ENCODE measurements at places on chromosomes 1 and 21. TPM values are rescaled to one million over a fixed set of nuclear protein-coding genes. Genes with fewer than 3 reads are reported as not detected.
A peak's percentile ranks its signal among the peaks of the same experiment; 100 is the strongest.

DNA sequence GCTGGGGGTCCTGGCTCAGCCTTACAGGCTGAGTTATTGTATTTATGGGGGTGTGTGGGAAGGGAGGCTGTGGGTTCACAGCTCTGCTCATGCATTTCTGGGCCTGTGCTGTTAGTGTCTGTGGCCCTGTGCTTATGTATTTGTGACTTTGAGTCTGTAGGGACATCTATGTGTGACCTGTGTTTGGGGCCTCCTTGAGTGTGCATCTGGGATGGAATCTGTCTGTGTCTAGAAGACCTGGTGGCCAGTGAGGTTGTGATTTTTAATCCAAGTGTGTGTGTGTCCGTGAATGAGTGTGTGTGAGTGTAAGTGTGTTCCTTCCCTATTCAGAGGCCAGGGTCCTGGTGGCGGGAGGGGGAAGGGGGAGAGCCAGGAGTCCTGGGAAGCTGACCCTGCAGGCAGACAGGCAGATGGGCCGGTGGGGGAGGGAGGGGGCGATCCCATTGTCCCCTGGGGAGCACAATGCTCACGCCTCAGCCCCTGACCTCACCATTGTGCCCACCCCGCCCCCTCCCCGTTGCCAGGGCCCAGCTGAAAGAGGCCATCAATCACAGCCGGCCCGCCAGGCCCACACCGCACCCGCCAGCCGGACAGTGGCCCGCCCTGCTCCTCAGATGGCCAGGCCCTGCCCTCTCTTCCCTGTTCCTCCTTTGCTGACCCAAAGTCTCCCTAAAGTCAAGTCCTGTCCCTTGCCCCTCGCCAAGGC is 19.6 kb downstream of the SLC27A3 start:
- DNase-seq, result no peak

DNA sequence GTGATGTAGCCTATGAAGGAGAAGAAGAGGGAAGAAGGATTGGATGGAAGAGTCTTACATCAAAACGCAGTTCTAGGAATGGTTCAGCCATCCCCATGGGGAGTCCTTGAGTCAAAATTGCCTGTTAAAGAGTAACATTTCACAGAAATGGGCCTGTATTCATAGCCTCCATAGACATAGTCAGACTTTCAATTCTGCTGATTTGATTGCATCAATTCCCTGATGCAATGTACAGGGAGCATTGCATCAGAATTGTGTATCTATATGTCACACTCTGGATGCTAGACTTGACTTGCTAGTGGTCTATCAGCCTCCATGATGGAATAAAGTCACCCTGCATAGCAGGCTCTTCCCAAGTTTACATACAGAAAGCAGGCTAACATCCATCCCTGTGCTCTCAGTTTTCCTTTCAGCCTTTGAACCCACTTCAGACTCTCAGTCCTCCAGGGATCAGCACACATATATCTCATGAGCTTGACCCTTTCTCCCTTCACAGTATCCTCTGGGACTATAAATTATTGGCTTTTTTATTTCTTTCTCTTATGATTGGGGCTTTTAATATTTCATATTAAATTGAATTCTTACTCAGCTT is 1111.7 kb upstream of the B3GALT2 start:
- no peak for DNase-seq

DNA sequence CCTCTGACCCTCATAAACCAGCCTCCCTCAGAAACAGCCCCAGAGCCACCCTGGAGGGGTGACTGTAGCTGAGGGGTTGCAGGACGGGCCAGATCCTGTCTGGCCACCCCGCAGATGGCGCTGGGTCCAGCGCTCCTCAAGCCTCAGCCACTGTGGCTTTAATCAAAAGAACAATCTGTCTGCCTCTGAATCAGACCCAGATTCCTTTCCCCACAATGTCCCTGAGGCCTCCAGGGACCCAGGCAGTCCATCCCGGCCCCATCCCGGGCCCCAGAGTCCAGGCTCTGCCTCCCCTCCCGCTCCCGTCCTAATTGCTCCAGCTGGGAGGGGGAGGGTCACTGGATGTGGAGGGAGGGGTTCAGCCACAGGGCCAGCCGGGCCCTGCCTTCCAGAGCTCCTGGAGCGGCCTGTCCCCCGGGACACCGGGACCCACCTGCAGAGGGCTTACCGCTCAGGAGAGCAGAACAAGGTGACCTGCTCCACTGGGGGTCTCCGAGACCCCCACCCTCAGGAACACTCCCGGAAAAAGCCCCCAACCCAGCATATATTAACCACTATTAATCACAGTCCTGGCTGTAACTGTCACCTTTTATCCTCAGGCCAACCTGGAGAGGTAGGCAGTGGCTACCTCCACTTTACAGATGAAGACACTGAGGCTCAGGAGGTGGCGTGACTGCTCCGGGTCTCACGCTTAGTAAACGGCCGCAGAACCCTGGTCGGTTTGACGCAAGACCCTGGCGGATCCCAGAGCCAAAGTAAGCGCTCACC is 836 bp upstream of the FBLIM1 start:
- DNase-seq, result no peak

- DNase-seq, result no peak
These were observed 54.2 kb downstream of the ERI3 start for GRCh38 chr1:44300852-44301251.

DNA sequence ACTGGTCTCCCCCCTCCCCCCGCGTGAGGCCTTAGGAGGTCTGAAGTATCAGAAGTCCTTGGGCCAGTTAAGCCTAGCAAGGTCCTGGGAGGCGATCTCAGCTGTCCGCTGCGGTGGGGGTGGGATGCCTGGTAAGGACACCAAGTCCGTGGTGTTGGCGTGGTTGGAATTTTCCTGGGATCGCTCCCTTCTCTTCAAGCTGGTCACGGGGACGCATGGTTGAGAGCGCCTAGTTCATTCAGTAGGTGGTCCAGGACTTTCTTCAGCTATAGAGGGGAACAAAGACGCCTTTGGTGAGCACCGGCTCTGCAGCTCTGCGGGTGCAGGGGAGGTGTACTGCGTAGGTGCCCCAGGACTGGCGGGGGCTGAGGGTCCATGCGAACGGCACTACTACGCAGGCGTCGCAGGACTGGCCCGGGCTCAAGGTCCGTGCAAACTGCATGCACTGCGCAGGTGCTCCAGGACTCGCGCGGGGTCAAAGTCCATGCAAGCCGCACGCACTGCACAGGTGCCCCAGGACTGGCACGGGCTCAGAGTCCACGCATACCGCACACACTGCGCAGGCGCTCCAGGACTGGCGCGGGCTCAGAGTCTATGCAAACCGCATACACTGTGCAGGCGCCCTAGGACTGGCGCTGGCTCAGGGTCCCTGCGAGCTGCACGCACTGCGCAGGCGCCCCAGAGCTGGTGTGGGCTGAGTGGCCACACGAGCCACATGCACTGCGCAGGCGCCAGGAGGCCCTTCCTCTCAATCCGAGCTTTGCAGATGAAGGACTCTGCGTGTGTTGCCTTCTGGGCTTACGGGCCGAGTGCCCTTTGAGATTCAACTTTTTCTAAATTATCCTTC is 36.6 kb upstream of the HMGN1 start:
- DNase-seq, result peak; percentile 60

GRCh38 chr1:47577303-47578025 is 139.6 kb downstream of the FOXD2 start:
- DNase-seq, result no peak

DNA sequence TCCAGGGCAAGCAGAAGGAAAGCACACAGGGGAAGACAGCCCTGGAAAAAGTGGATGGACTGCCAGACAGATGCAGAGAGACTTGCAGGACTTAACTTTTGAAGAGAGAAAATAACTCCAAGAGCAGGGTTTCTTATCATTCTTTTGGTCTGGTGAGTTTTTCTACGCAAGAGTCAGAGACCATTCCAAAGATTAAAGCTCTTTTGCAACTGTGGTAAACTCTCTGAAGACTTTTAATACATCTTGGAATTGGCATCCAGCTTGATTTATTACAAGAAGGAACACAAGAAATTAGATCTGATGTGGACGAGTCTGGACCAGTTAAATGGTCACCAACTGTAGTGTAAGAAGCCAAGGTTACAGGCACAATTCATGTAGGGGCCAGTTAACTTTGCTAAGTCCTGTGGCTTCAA is 153.4 kb downstream of the SIPA1L2 start:
- DNase-seq, result no peak

DNA sequence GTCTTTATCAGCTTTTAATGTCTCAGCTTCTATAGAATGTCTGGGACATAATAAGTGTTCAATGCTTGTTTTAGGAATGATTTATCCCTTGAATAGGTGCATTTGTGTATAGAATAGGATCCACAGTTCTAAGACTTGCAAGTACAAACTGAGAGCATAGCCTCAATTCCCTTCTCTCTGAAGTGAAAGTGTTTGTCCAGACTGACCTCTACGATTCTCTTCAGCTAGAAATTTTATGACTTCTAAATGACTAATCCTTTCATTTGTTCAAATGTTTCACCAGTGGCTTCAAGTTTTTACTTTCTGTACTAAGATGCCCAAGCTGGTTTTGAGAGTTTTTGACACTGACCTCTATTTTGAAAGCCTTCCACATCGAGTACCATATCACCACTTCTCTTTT is 608.2 kb upstream of the ADGRL4 start:
- DNase-seq, result no peak

- DNase-seq, result no peak
These were observed 250.9 kb upstream of the PBX1 start for GRCh38 chr1:164308101-164308500.

- no peak for DNase-seq
These were observed 220.3 kb downstream of the GRIK1 start for GRCh38 chr21:29719521-29719920.

DNA sequence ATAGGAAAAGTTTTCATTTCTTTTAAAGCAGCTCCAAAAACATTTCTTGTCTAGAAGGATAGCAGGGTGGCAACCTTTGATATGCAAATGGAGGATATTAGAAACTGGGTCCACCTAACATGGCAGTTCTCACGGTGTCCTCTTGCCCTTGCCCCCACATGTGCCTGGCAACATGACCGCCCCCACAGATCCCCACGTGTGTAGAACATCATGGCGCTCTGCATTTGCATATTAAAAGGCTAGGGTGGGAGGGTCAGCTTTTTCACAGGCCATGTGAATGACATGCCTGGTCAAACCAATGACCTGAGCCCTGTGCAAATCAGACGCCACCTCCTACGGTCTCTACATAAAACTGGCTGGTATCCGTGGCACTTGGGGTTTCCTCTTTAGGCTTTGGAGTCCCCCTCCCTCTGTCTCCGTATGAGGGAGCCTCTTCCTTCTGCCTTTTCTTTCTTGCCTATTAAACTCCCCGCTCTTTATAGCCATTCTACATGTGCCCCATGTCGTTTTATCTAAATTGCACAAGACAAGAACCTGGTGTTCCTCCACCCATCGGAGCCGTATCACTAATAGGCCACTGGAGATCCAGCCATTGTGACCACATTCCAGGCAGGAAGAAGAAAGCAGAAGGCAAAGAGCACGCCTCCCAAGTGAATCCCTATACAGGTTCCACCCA is 71.3 kb downstream of the WDR4 start:
- DNase-seq, result no peak

GRCh38 chr1:54786778-54787177 is 14.3 kb downstream of the TTC22 start:
- DNase-seq, result no peak

DNA sequence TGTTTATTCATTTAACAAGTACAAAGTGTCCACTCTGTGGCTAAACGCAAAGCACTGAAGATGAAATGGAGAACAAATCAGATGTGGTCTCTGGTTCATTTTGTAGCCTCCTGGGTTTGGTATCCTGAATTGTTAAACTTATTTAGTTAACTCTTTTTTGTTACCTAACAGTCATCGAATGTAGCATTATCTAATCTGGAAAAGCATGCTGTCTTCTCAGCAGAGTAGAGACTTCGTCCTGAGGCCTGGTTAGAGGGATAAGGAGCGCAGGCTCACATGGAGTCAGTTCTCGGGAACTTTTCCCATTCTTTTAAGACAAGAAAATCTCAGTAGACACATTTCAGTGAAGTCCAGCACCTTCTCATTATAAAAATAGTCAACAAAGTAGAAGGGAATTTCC is 33.1 kb upstream of the SH3D21 start:
- DNase-seq, result no peak

DNA sequence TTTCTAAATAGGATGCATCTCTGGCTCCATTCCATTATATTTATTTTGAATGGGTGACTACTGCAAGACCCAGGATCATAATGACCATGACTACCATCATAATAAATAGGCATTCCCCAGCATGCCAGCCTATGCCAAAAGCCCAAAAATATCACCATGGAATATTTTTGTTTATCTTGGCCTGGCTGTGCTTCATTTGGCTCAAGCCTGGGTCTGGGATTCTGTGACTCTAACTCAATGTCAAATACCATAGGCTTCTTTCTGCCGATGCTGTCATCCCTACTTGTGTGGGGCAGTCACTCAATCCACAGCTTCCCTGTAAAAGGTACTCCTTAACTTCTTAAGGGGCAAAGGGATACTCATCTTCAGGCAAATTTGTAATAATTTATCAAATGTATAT is 66.6 kb downstream of the DIRAS3 start:
- no peak for DNase-seq

DNA sequence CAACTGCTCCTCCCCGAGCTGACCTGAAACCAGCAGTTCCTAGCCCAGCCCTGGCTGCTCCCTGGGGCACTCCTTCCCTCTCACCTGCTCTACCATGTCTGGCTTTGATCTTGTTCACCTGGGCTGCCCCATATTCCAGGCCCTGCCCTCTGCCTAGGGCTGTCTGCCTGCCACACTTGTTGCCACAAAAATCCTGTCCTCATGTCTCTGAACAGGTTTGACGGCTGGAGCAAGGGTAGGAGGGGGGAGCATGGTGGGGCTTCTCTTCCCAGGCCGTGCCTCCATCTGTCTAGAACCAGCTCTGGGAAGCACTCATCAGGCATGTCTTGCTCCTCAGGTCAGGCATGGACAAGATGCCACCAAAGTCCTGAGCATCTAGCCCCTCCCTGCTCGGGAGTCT is 44.3 kb upstream of the WNT2B start:
- no peak for DNase-seq

DNA sequence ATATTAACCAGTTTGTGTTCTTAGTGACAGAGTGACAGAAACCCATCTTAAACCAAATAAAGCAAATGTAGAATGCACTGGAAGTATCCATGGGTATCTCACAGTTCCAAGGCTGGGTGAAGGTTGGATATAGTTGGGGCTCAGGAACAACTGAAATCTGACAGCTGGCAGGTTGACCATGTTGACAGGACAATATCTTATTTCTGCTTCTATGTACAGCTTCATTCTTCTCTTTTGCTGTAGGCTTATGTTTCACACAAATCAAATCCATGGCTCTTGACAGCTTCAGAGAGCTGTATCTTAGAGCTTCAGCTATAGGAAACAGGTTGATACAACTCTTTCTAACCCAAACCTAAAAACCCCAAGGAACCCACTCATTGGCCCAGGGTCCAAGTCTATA is 34.3 kb upstream of the FGGY start:
- DNase-seq, result no peak

- no peak for DNase-seq
These were observed 141.2 kb downstream of the TTLL7 start for GRCh38 chr1:83857716-83858115.

GRCh38 chr21:27290028-27290427 is 323.1 kb upstream of the ADAMTS5 start:
- DNase-seq, result no peak

- no peak for DNase-seq
These were observed 3.8 kb downstream of the DR1 start for GRCh38 chr1:93349231-93350135.

PYCR2 gene
- 29.4 TPM for polyA plus RNA-seq

MROH7 gene
- polyA plus RNA-seq, result 0.05 TPM

CRP gene
- not detected for polyA plus RNA-seq

GPR25 gene
- polyA plus RNA-seq, result not detected

SPATA45 gene
- not detected for polyA plus RNA-seq

TCHH gene
- polyA plus RNA-seq, result not detected

AKR7A3 gene
- 0.46 TPM for polyA plus RNA-seq

Data from AG04450 (cell line).